ENCODE measurements at places on chromosomes 1 and 21.

- peak; percentile 34 for DNase-seq
Observed at GRCh38 chr1:151815716-151816327, 10.6 kb upstream of the LINGO4 start.

DNA sequence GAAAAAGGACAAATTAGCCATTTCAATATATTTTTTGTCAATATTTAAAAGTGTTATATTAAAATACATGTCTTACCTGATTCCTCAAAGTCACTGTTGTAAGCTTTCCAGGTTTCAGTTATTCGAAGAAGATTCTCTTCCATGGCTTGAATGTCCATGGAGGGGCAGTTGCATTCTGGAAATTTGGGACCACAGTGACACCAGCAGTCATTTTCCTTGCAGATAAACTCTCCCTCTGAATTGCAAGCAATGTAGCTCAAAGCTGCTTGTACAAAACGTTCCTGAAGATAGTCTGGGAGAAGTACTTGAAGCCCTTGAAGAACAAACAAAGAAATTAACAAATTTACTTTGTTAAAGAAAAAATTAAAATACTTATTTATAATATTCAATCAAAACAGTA lies 251.7 kb downstream of the BRINP3 start:
- no peak for DNase-seq

DNA sequence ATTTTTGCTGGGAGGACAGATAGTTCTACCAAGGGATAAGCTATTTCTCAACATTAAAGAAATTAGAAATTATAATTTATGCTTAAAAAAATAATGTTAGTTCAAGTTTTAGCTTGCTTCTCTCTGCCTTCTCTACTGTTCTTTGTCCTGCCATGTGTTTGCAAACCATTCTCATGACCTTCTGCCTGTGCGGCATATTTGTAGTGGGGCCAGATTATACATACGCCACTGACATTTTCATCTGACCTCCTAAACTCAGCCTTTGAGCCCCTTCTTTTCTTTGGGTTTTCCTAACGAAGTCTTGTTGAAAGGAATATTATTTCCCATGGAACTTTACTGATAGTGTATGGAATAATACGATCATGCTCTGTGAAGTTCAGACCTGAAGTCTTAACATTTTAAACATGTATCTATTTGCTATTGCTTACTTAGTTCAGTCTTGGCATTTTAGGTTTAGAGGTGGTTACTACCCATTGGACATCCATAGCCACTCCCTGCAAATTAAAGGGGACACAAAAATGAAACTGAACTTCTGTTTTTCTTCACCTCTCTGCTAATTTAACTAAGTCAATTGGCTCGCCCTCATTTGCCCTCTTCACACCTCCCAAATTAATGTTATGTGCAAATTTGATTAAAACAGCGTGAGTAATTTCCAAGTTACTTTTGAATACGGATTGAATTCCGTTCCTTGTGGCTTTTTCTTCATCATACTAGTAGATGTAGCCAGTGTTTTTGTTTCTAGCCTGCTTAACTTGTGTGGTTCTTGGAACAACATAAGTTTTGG lies 15.6 kb downstream of the LRRC8D start:
- no peak for DNase-seq

DNA sequence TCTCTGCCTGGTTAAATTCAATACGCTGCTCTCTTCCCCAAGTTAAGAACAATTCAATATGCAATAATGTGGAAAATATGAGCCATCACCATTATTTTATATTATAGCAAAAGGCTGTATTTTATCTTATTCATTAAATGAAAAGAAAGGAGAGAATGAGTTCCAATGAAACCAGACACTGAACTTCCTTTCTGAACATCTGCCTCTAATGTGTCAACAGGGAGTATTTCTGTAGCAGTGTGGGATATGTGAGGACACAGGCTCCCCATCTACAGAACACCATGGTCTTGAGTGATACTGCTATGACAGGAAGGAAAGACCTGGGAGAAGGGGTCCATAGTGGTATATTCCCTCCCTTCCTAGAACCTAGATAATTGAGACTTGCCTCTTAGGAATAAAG lies 46.3 kb downstream of the CASQ2 start:
- no peak for DNase-seq

- DNase-seq: no peak
Observed at GRCh38 chr1:2098839-2099785, 48.9 kb downstream of the PRKCZ start.

DNA sequence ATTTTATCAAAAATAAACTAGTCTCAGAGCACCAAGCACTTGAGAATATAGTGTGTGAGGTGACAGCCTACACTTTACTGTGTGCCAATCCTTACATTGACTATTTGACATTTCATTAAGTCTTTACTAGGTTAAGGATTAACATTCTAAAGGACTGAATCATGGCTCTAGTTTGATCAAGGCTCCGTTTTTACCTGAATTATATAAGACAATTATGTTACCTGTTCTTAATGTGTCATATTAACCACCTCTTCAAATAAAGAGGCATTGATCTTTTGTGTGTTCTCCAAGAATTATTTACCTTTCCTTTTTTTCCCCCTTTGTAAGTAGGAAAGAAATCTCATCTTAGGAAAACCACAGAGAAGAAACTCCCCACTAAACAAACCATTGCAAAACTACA lies 189.7 kb downstream of the HS2ST1 start:
- no peak for DNase-seq

DNA sequence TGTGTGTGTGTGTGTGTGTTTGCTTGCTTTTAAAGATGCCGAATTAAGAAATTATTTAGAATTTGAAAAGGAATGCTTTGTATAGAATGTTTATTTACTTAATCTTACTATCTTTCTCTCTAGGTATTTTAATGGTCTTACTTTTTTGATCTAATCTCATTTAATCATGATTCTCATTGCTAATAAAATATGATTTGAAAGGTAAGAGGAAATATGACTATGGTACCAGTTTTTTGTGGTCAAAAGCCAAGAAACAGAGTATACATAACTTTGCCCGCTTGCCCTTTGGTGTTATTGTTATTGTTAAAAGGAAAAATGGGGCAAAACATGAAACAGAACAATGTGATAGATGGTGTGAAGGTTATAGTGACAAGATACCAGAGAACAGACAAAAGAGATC lies 74.6 kb downstream of the RPS6KC1 start:
- no peak for DNase-seq

- DNase-seq: no peak
Observed at GRCh38 chr1:206824331-206824730, 41.1 kb upstream of the IL20 start.

DNA sequence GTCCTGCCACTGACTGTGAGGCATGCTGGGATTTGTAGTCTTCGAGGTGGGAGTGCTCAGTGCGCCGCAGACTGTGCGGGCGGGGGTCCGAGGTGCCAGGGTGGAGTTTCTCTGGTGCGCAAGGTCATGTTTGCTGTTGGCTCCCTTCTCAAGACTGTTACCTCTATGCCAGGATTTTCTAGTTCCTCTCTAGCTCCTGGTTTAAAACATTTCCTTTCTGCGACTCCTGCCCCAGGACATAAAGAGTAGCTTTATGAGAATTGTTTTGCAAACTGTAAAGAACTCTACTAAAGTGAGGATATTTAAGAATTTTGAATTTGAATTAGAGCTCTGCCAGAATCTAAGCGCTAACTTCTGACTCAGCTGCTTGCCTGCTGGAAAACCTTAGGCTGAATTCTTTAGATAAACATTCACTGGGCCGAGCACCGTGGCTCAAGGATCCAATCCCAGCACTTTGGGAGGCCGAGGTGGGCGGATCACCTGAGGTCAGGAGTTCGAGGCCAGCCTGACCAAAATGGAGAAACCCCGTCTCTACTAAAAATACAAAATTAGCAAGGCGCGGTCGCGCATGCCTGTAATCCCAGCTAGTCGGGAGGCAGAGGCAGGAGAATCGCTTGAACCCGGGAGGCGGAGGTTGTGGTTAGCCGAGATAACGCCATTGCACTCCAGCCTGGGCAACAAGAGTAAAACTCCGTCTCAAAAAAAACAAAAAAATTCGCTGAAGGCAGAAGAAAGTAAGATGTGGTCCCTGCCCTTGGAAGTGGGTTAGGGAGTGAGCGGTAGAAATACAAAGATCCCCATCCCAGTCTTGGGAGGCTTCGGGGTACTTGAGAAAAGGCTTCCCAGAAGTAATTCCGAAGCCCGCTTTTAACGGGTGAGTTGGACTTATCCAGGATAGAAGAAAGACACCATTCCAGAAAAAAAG lies 992 bp upstream of the USP48 start:
- no peak for DNase-seq

DNA sequence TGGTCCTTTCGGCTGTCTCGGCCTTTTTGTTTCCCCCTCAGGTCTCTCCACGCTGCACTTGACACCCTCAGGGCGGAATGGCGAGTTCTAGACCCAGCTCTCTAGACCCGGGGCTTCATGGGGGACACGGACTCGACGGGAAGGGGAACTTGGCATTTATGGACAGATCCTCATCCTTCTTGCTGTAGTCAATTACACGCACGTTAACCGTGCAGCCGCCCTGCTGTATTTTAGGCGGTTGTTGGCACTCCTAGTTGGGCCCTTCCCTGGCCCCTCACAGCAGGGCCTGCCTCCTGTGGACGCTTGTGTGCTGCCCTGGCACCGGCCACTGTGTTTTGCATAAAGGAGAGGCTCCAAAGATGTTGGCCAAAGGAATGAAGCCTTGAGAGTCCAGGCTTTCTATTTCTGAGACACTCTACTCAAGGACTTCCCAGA lies 558 bp upstream of the BTG3 start:
- no peak for DNase-seq

- no peak for DNase-seq
Observed at GRCh38 chr1:2477791-2478499, 1.9 kb downstream of the PLCH2 start.

GRCh38 chr21:44549525-44550211 lies 1.6 kb downstream of the KRTAP10-2 start:
- no peak for DNase-seq

All from CD4-positive, alpha-beta T cell treated with Interferon alpha-2 for 1 hour (primary cell).